DMS79 treated with DMSO at 0.1 percent for 48 hours (cell line): ENCODE measurements at places on chromosomes 16 and 17.
A peak's percentile ranks its signal among the peaks of the same experiment; 100 is the strongest.

DNA sequence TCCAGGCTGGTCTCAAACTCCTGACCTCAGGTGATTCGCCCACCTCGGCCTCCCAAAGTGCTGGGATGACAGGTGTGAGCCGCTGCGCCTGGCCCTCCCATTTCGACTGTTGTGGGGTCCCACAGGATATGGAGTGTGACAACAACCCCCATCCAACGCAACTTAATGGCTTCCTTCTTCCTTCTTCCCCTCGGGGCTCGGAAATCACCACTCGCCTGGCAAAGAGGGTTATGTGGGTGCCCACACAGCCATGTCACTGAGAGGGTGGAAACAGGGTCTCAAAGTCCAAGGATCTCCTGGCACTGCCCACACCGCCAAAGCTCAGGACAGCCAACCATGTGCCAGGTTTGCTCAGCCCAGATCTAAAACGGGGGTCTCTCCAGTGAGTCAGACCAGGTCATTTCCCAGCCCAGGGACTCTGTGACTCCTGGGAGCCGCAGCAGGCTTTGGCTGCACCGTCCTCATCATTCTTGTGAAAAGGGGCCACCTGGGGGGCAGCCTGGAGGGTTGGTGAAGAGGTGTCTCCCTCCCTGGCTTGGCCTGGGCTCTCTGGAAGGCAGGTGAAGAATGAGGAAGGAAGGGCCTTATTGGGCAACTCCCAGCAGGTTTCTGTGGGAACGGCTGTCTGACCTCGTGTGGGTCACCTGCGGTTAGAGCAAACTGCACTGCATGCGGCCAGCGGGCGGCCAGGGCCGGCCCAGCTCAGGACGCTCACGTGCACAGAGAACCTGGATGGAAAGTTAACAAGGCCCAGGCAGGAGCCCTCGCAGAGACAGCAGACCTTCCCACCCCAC lies 25.3 kb upstream of the LITAF start:
- DNase-seq: no peak

GRCh38 chr16:8646326-8647053 lies 25.0 kb downstream of the METTL22 start:
- DNase-seq: no peak

- DNase-seq: no peak
Measured at GRCh38 chr17:40113907-40114245, 7.9 kb upstream of the MSL1 start.

GRCh38 chr16:84839956-84840355 lies 20.2 kb downstream of the CRISPLD2 start:
- no peak for DNase-seq

GRCh38 chr17:44266402-44267164 lies 1.4 kb downstream of the SLC4A1 start:
- DNase-seq: no peak

- no peak for DNase-seq
Measured at GRCh38 chr16:48491517-48491916, 106.3 kb upstream of the SIAH1 start.

DNA sequence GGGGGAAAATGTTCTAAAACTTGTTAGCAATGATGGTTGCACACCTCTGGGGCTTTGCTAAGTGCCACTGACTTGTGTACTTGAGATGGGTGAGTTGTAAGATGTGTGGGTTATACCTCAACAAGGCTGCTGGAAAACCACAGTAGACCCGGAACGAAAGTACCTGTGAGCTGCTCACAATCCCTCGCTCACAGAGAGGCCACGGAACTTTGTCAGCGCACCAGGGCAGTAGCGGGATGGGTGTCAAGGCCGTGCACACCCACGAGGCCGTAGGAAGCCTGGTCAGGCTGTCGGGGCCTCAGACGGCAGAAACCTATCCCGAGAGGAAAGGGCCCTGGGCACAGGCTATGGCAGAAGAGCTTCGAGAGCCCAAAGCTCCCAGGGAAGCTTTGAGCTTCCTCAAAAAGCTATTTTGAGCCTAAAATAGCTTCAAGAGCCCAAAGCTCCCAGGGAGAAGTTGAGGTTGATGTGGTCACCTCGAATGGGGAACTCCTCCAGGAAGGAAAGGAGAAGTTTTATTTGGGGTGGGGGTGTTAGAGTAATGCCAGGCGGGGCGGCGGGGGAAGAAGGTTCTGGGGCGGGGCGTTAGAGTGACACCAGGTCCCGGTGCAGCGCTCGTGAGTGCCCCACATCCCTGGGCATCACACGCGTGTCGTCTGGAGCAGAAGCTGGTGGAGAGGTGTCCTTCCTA lies 19.0 kb downstream of the CBFA2T3 start:
- no peak for DNase-seq

DNA sequence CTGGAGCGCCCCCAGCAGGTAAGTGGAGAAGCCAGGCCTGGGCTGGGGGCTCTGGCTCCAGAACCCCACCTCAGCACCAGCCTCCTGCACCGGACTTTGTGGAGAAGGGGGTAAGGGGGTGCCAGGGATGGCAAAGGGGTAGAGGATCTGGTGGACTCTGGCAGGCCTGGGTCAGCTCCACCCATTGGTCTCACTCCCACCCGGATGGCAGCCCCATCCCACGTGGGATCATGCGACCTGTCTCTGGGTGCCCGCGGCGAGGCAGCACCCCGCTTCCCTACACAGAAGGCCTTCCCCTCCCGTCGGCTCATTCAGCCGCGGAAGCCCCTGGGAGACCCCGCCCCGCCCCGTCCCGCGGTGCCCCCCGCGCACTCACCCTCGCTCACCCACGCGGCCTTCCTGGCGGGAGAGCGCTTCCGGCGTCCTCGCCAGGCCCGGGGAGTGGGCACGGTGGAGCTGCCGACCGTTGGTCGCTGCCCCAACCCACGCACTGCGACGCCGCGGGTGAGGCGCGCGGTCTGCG lies 498 bp upstream of the PLEKHG4 start:
- peak; percentile 3 for DNase-seq

GRCh38 chr16:86826941-86827340 lies 248.6 kb downstream of the FOXL1 start:
- no peak for DNase-seq

GRCh38 chr16:83651871-83652270 lies 155.9 kb upstream of the HSBP1 start:
- no peak for DNase-seq
